Stimulated activated CD8-positive, alpha-beta memory T cell treated with anti-CD3 and anti-CD28 coated beads, Interleukin-15, amount 100 ng/mL, for 4 hours (primary cell): ENCODE measurements at places on chromosomes 12 and 14.

DNA sequence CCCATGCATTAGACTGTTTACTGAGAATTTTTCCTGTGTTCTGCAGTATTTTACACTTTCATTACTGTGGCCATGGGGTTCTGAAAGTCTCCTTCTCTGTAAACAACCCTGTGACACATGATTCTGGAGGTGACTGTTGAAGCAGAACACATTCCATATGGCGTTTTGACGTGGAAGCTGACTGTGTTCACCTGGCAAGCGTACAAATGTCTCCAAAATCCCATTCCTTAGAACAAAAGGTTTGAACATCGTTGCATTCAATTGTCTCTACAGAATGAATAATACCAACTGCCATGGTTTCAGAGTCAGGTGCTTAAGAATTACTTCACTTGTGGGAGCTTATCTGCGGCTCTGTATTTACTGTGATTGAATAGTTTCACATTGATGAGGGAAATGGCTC lies 485.6 kb upstream of the TMEM132C start:
- DNase-seq, result no peak

GRCh38 chr14:104577426-104577825 lies 2.1 kb upstream of the C14orf180 start:
- no peak for DNase-seq

- no peak for DNase-seq
Observed at GRCh38 chr12:132393245-132393795, 63.9 kb upstream of the GALNT9 start.

GRCh38 chr14:59538936-59539335 lies 37.7 kb downstream of the CCDC175 start:
- DNase-seq, result no peak

DNA sequence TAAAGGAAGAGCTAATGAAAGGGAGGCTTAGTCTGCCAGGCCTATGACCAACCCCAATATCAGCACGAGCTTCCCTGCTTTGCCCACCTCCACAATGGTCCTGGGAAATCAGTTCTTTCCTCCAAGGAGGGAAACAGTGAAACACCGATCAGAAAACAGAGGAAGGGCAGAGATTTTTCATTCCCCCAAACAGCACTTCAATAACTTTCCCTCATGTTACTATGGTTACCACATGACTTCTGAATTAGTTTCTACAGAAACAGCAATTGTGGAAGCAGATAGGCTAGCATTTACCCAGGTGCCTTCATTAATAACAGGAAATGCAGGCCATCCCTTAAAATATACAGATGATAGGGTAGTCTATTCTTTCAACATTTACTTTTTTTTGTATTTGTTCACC lies 35.9 kb downstream of the TRIM9 start:
- DNase-seq, result no peak

GRCh38 chr14:38171197-38171596 lies 36.5 kb upstream of the SSTR1 start:
- DNase-seq, result no peak

DNA sequence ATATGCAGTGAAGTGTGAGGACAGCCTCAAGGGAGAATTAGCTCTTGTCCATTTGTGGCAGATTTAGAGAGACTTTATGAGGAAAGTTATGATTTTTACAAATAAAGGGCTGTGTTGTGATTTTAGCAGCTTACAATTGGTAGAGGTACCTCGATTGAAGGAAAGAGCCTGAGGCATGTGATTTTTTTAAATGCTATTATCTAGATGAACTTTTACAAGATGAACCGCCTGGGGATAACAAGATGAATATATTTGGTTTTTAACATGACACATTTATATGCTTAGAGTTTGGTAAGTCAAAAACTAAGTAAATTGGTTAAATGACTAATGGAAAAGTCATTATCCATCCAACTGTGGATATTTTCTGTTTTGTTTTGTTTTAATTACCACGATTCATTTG lies 52.6 kb downstream of the AEBP2 start:
- no peak for DNase-seq

GRCh38 chr12:58541300-58541690 lies 379.0 kb downstream of the LRIG3 start:
- no peak for DNase-seq

DNA sequence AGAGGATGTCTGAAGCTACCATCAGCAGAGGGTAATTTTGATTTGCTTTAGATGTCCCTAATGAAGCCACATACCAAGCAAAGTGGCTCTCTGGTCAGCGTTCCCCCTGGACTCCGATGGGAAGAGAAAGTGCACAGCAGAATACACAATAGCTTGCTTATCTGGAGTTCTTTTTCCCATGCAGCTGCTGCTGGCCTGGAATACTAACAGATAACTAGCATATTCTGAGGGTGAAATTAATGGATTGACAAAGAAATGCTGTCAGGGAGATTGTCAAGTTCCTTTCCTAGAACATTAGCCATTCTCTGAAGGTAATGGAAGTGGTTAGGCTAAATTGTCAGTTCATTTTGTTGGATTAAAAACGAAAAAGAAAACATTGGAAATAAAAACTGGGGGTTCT lies 391.3 kb downstream of the FLRT2 start:
- DNase-seq, result no peak

- DNase-seq, result no peak
Observed at GRCh38 chr12:92175961-92176360, 30.3 kb upstream of the BTG1 start.

DNA sequence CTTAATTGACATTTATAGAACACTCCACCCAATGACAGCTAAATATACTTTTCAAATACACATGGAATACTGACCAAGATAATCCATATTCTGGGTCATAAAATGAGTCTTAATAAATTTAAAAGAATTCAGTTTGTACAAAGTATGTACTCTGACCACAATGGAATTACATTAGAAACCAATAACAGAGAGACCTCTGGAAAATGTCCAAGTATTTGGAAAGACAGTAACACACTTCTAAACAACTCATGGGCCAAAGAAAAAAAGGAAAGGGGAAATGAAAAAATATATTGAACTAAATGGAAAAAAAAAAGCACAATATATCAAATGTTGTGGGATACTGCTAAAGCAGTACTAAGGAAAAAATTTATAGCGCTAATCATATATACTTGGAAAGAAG lies 52.0 kb downstream of the CRACR2A start:
- DNase-seq, result no peak

DNA sequence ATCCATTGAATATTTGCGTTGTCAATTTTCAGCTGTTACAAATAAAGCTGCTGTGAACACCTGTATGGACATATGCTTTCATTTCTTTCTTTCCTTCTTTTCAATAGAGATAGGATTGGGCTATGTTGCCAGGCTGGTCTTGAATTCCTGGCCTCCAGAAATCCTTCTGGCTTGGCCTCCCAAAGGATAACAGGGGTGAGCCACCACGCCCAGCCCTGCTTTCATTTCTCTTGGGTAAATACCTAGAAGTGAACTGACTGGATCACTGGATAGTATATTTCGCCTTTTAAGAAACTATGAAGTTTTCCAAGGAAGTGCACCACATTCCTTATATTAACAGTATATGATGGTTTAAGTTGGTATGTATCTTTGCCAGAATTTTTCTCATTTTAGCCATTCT lies 32.3 kb upstream of the EAPP start:
- DNase-seq, result no peak

DNA sequence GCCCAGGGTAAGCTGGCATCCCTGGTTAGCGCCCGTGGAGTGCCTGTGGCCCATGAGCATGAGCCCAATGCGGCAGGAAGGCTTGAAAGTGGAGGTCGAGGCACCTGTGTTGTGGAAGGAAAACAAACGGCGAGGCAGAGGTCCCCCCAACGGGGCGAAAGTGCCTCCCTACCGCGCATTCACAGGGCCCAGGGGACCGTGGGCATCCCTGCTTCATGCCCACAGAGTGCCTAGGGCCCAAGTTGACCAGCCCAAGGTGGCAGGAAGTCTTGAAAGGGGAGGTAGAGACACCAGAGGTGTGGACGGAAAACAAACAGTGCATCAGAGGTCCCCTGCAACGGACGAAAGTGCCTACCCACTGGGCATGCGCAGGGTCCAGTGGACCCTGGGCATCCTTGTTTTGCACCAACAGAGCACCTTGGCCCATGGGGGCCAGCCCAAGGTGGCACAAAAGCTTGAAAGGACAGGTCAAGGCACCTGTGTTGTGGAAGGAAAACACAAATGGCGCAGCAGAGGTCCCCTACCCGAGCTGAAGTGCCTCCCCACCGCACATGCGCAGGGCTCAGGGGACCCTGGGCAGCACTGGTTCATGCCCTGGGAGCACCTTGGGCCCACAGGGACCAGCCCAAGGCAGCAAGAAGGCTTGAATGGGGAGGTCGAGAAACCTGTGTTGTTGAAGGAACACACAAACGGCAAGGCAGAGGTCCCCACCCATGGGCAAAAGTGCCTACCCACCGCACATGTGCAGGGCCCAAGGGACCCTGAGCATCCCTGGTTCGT lies 377.5 kb downstream of the ALG10 start:
- DNase-seq, result no peak

DNA sequence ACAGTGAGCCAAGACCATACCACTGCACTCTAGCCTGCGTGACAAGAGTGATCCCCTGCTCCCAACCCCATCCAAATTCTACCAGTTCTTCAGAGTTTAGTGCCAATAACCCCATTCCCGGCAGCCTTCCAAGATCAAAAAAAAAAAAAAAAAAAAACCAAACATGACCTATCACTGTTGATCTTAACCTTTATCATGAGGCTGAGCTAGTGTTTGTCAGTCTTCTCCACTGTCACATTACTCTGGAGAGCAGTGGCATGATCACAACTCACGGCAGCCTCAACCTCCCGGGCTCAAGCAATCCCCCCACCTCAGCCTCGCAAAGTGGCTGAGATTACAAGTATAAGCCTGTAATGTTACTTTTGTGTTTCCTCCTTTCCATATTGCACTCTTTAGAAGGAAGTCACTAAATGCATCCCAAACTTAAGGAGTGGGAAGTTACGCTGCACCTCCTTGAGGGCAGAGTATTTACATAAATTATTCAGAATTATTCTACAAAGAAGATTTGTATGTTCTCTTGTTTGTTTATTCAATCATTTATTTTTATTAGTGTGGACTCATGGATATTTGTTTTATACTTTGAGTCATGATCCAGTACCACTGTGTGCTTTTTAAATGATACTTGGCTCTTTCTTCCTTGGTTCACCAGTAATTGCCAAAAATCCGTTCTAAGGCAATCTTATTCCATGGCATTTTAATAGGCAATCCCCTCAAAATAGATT lies 31.5 kb upstream of the FAM222A start:
- no peak for DNase-seq

DNA sequence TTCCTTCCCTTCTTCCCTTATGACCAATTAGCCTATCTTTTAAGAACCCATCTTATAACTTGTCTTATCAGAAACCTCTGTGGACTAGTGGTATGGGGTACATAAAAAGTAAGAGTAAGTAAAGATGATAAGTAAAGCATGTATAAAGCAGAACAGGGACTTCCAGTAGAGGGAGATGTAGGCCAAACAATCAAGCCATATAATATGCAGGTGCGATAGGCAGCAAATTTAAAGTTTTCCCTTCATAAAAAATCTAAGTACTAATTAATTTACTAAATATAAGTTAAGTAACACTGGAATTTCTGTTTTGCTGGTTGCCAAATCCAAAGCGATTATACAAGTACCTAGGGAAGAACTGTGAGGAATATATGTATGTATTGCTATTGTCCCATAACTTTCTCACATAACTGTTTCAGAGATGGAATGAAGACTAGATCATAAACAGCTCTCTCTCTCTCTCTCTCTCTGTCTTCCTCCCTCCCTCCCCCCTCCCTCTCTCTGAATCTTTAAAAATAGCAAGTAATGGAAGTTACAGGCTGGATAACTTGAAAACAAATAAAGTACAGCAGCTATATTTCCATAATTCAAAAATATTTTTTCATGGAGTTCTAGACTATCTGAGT lies 25.7 kb downstream of the METTL25 start:
- no peak for DNase-seq

DNA sequence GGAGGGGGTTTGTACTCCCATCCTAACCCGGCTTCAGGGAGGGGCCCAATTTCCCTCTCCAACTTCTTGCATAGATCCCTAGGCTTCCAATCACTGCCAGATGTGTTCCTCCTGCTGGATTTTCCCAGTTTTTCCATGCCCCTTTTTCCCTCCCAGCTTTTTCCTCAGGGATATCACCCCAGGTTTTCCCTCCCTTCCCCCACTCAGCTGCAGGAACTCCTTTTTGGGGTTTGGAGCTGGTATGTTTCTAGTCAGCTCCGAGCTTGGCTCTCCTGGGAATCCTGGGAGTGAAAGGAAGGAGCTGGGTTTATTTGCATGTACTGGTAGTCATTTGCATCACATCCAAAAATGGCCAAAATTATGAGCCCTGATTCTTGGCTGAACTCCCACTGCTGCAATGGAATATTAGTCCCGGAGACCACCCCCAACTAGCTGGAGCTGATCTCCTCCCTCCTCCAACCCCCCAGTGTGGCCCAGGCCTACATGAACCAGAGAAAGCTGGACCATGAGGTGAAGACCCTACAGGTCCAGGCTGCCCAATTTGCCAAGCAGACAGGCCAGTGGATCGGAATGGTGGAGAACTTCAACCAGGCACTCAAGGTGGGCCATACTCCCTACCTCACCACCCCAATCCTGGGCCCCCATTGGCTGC lies 1.4 kb upstream of the RDH5 start:
- DNase-seq, result no peak

DNA sequence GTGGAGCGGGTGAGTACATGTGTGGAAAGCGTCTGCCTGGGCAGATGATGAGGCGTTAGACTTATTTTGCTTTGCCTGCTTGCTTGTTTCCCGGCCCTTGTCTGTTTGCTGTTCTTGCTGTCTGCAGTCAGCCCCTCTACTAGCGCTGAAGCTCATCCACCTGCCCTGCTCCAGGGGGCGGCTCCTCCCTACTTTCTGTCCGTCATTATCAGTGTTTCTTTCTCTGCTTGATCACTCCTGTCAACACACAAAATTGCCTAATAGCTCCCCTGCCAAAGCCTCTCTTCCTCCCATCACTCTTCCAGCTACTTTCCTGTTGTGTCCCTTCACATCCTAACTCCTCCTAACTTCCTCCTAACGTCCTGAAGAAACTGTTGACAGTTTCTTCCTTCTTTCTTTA lies 34.9 kb upstream of the GALNT8 start:
- no peak for DNase-seq

DNA sequence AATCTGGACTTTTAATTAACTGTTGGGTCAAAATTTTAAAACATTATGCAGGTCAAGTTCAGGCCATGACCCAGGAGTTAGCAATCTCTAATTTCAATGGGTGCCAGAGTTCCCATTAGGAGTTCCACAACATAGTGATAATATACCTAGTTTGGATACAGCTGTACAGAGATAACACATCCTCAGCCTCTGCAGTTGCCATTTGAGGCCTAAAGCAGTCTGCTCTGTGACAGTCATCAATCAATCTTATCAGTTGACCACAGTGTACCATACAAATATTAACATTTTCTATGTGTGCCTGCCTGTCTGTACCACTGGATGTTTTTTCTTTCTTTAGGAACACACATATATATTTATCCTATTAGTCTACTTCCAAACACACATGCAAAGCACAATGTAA lies 54.0 kb upstream of the BBS10 start:
- no peak for DNase-seq

GRCh38 chr12:39442831-39443080 lies 164 bp downstream of the KIF21A start:
- DNase-seq, result no peak
